ENCODE measurements at places on chromosomes 12 and 14. TPM values are rescaled to one million over a fixed set of nuclear protein-coding genes. Genes with fewer than 3 reads are reported as not detected.

The OR4K17 gene
- not detected for total RNA-seq

The MAP1LC3B2 gene
- 4.6 TPM for total RNA-seq

The ACSM4 gene
- not detected for total RNA-seq

The LRFN5 gene
- total RNA-seq = not detected

The MMAB gene
- total RNA-seq = 23.2 TPM

The PRICKLE1 gene
- 0.43 TPM for total RNA-seq

DNA sequence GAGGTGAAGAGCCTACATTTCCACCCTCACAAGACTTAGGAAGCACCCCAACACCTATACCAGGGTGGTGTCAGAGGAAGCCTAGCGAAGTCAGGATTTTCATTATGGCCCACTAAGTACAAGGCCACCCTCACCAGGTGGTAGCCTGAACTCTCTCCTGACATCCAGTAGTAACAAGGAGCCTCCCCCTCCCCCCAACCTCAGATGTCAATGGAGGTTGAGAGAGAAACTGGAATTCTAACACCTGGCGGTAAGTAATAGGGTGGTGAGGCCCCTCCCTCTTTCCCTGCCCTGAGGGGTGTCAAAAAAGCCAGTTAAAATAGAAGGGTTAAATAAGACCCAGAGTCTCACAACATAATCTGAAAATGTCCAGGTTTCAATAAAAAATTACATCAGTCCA, 37.6 kb downstream of the SINHCAF start:
- H3K27ac ChIP-seq = no peak overlapping the region
- H3K4me3 ChIP-seq = no peak overlapping the region
- H3K4me1 ChIP-seq = no peaks in the 10 kb centered on the region

GRCh38 chr12:59834659-59835474, 239.0 kb downstream of the SLC16A7 start:
- H3K27me3 ChIP-seq = no peaks in the 10 kb centered on the region
- no peaks in the 10 kb centered on the region for H3K36me3 ChIP-seq
- no peaks in the 10 kb centered on the region for H3K4me1 ChIP-seq
- H3K27ac ChIP-seq = no peak overlapping the region

DNA sequence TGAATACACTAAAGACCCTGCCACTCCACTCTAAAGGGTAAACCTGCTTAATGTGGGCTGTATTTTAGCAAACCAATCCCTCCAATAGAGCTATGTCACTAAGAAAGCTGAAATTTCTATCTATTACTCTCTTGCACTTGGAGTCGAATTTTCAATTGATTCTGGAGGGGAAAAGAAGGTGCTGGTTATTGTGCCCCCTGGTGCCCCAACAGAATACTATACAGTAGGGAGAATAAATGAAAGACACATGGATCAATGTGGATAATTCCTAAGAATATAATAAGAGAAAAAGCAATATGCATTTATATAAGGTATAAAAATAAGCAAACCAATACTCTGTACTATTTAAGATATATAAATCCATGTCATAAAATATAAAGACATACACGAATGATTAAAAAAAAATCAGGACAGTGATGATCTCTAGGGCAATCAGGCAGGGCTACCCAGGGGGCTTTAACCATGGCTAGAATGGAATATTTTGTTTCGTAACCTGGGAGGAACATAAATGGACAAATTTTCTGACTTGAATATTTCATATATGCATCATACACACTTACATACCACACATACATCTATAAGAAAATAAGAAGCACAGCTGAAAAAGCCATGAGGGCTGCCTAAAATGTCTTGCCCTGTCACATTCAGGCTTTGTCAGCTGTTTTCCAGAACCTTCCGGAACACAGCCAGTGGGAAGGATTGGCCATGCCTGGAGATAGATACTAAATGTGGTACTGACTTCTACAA, 54.4 kb downstream of the EFCAB11 start:
- H3K27me3 ChIP-seq = no peaks in the 10 kb centered on the region
- H3K36me3 ChIP-seq = no peaks in the 10 kb centered on the region
- DNase-seq = peak; percentile 4
- peaks cover 6% of the 10 kb centered on the region for H3K4me1 ChIP-seq
- H3K27ac ChIP-seq = no peak overlapping the region

GRCh38 chr14:70595443-70596185, 4.8 kb downstream of the MED6 start:
- no peak for DNase-seq
- no peaks in the 10 kb centered on the region for H3K27me3 ChIP-seq
- H3K4me3 ChIP-seq = no peak overlapping the region
- no peak overlapping the region for H3K27ac ChIP-seq
- H3K4me1 ChIP-seq = peaks cover 10% of the 10 kb centered on the region
- H3K36me3 ChIP-seq = peaks cover 64% of the 10 kb centered on the region

GRCh38 chr14:65414961-65415589, 2.5 kb downstream of the FUT8 start:
- no peak overlapping the region for H3K4me3 ChIP-seq
- no peak for DNase-seq
- no peak overlapping the region for H3K27ac ChIP-seq
- H3K27me3 ChIP-seq = no peaks in the 10 kb centered on the region
- peaks cover 6% of the 10 kb centered on the region for H3K4me1 ChIP-seq

DNA sequence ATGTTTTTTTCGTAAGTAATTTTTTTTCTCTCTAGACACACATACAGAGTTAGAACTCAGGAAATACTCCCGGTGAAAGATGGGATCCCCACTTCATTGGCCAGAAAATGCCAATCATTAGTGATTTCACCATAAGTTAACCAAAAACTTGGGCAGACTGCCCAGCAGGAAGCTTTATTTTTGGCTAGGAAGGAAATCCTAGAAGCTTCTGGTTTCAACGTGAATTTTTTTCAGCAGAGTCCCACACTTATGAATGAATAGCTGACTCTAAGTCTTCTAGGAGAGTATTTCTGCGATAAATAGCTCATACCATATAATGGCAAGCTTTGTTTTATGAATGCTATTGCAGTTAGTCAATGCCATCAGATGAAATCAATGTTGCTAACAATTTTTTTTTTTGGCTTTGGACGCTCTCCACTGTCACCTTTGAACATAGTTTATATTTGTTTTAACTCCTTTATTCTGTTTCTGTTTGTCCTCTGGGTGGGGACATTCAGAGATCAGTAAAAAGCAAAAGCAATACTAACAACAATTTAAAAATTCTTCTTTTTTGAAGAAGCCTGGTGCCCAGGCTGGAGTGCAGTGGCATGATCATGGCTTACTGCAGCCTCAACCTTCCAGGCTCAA, 9.5 kb downstream of the PPP1CC start:
- H3K27me3 ChIP-seq = no peaks in the 10 kb centered on the region
- no peak for DNase-seq
- peaks cover 15% of the 10 kb centered on the region for H3K4me1 ChIP-seq
- no peak overlapping the region for H3K4me3 ChIP-seq
- H3K36me3 ChIP-seq = peaks cover 54% of the 10 kb centered on the region

DNA sequence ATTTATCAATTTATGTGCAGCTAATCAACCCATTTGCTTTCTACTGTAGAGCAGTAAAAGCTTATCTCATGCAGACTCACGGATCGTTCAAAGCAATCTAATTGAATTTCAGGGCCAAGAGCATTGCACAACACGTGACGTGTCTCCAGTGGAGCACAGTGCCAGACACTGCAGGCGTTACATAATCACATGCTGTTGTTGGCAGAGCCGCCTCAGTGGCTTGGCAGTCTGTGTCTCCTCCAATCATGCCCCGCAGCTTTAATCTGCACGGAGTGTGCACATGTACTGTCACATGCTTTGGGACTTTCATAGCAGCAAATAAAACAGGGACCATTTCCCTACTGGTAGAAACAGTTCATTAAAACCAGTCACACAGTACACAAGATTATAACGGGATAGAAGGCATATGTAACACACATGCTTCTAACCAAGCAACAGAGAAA, 309.3 kb downstream of the ITPR2 start:
- H3K27me3 ChIP-seq = no peaks in the 10 kb centered on the region
- H3K4me3 ChIP-seq = no peak overlapping the region
- H3K4me1 ChIP-seq = no peaks in the 10 kb centered on the region

DNA sequence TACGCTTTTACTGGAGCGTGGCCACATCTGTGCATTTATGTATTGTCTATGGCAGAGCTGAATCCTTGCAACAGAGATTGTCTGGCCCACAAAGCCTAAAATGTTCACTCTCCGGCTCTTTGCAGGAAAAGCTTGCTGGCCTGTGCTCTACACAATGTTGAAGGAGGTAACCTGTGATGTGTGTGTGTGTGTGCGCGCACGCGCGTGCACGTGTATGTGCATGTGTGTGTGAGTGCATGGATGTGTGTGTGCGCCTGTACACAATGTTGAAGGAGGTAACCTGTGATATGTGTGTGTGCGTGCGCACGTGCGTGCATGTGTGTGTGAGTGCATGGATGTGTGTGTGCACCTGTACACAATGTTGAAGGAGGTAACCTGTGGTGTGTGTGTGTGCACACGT, 62.7 kb downstream of the RFLNA start:
- H3K27ac ChIP-seq = no peak overlapping the region
- DNase-seq = no peak
- no peak overlapping the region for H3K4me3 ChIP-seq
- peaks cover 78% of the 10 kb centered on the region for H3K36me3 ChIP-seq
- no peaks in the 10 kb centered on the region for H3K4me1 ChIP-seq

DNA sequence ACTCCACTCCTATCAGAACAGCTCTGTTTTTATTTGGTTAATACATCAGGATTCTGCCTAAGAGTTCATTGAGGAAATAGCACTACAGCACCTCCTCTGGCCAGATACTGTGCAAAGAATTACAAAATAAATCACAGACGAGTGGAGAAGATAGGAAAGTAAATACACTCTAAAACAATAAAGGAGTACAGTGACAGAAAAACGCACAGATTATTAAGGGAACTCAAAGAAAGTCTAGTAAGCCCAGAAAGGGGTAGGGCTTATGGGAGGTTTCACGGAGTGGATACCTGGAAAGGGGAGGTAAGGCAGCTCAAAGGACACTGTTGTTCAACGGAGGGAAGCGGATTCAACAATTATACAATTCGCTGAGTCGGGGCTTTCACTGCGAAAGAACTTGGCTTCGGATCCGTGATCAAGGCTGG, 5.5 kb downstream of the OR10AD1 start:
- H3K36me3 ChIP-seq = no peaks in the 10 kb centered on the region
- no peaks in the 10 kb centered on the region for H3K27me3 ChIP-seq
- DNase-seq = no peak
- H3K4me3 ChIP-seq = peak overlapping the region; percentile 100

DNA sequence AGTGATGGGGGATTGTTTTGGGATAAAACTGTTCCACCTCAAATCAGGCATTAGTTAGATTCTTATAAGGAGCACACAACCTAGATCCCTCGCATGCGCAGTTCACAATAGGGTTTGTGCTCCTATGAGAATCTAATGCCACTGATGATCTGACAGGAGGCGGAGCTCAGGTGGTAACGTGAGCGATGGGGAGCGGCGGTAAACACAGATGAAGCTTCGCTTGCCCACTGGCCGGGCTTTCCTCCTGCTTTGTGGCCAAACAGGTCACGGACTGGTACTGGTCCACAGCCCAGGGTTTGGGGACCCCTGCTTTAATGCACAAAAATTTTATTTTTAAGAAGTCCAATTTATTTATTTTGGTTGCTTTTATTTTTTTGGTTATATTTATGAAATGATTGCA, 238.8 kb downstream of the AACS start:
- no peak overlapping the region for H3K27ac ChIP-seq
- no peaks in the 10 kb centered on the region for H3K27me3 ChIP-seq
- DNase-seq = no peak
- no peaks in the 10 kb centered on the region for H3K36me3 ChIP-seq

DNA sequence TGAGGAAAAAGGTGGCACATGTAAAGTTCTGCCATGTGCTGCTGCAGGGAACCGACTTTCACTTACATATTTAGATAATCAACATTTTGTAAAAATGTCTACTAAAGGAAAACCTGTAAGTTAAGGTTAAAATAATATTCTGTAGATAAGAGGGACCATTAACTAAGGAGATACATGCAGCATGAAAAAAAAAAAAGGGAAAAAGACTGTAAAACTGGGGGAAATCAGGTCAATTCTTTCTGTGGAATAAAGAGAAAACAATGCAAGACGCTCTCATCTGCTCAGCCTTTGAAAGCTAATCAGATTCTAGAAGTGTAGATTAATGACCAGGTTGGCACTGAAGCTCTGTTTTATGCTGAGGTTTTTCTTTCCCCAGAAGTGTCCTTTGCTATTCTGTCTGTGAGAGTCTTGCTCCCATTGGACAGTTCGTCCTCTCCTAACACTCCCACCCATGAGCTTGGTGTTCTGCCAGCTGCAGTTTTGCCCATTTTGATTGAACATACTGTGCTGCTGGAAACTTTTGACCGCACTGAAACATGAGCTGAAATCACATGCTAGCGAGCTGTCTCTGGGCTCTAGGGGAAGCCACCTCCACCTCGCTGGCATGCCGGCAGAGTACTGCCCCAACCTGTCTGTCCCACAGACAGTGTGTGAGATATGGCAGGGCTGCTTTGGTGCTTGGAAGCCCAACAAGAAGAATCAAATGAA, 39.7 kb downstream of the PPTC7 start:
- H3K27ac ChIP-seq = no peak overlapping the region
- no peak for DNase-seq
- no peak overlapping the region for H3K4me3 ChIP-seq
- peaks cover 4% of the 10 kb centered on the region for H3K4me1 ChIP-seq

- DNase-seq = no peak
- H3K4me3 ChIP-seq = no peak overlapping the region
- H3K27me3 ChIP-seq = no peaks in the 10 kb centered on the region
Observed at GRCh38 chr14:82067221-82067875, 533.7 kb upstream of the SEL1L start.

DNA sequence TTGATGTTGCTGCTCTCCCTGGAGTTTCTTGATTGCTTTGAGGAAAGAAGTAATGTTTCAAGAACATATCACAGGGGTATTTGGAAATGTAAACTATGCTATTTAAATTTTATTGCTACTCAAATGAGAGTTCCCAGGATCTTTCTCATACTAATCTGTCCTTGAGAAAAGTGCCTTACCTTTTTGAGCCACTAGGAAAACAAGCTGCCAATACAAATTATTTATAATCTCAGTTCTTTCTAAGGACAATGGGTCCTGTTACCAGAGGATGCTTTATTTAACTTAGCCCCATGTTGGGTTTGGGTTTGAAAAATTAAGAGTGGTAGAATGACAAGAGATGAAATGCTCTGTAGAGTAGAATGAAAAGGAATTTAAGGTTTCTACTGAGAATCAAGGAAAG, 258.2 kb upstream of the PRKD1 start:
- H3K27ac ChIP-seq = no peak overlapping the region
- H3K36me3 ChIP-seq = no peaks in the 10 kb centered on the region
- no peaks in the 10 kb centered on the region for H3K27me3 ChIP-seq
- no peaks in the 10 kb centered on the region for H3K4me1 ChIP-seq

DNA sequence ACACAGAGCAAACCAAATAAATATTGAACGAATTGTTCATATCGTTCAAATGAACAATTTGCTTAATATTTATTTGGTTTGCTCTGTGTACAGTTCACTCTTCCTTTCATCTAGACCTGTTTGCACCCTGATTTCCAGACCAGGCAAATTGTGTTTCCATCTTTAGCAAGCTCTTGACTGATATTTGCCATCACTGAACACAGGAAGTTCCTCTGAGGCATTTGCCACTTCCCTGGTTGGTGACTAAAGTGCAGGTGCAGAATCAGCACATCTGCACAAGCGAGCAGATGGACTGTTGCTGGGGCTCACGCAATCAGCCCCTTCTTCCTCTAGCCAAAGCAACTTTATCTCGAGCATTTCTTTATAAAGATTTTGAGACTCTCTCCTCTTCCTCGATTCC, 112.9 kb downstream of the DAAM1 start:
- no peak for DNase-seq
- no peaks in the 10 kb centered on the region for H3K36me3 ChIP-seq
- H3K27me3 ChIP-seq = no peaks in the 10 kb centered on the region
- no peak overlapping the region for H3K27ac ChIP-seq
- H3K4me3 ChIP-seq = no peak overlapping the region

- DNase-seq = no peak
- H3K4me3 ChIP-seq = no peak overlapping the region
- no peak overlapping the region for H3K27ac ChIP-seq
- no peaks in the 10 kb centered on the region for H3K36me3 ChIP-seq
- peaks cover 17% of the 10 kb centered on the region for H3K27me3 ChIP-seq
Observed at GRCh38 chr12:26317942-26318575, 122.7 kb downstream of the SSPN start.
